ENCODE measurements at places on chromosomes 5 and 9.
A peak's percentile ranks its signal among the peaks of the same experiment; 100 is the strongest.

GRCh38 chr5:168944004-168944403, 356.9 kb downstream of the SLIT3 start:
- DNase-seq = no peak

DNA sequence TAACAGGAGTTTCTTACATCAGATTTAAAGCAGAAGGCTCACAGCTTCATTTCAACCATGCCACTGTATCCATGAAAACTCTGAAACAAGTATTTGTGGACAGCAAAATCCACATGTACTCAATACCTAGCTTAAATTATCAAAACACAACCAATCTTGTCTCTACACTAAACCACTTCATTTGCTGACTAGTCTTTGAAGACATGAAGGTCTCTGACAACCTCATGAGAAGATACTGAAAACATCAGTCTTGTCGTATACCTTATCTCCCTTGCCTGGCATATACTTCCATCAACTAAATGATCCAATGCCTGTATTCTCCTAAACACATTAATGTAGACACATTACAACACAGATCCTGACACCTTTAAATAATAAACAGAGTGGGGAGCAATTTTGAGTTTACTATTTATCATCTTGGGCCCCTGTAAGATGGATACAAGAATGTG, 2.9 kb downstream of the RPS23 start:
- DNase-seq = no peak

DNA sequence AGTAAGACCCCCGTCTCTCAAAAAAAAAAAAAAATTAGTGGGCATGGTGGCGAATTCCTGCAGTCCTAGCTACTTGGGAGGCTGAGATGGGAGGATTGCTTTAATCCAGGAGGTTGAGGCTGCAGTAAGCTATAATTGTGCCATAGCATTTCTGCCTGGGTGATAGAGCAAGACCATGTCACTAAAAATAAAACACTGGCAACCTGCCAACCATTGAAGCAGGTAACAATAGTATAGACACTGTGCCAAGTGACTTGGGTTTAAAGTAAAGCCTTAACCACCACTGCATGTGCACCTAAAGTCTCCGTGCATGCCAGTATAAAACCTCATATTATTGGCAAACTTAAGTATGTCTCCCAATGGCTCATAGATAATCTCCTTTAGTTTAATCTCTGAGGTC, 3.4 kb upstream of the APBA1 start:
- DNase-seq = no peak

DNA sequence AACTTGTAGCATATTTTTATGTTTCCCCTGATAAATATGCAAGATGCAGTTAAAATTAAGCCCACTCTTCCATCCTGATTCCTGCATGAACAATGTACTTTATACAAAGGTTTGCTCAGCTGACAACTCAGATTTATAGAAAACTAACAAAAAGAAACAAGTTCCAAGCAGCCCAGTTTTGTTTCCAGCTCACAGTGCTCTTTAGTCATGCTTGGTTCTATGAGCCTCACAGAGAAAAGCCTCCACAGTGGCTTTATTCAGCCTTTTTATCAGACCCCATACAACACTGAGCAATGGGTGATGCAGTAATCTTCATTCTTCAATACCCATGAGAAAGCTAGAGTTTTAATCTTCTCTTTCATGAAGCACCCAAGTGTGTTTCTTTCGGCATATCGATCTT, 329.6 kb downstream of the SLCO4C1 start:
- no peak for DNase-seq

DNA sequence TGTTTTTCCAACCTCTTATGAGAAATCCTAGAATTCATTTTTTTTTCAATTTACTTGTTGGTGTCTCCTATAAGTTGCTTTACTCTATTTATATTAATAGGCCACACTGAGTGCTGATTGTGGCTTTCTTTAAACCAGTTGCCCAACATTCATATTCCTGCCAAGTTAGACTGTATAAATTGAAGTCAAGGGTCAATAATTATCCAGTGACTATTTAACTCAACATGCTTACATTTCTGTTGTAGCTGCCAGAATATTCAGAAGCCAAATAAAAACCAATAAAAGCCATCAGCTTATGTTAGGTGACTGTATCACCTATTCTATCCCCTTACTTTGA, 169.0 kb downstream of the PTPRD start:
- DNase-seq = no peak

- no peak for DNase-seq
Observed at GRCh38 chr5:142817949-142818431, 47.8 kb downstream of the ARHGAP26 start.

GRCh38 chr9:129211686-129212085, 33.6 kb upstream of the IER5L start:
- no peak for DNase-seq

- DNase-seq = no peak
Observed at GRCh38 chr9:101912698-101913097, 174.3 kb upstream of the GRIN3A start.

DNA sequence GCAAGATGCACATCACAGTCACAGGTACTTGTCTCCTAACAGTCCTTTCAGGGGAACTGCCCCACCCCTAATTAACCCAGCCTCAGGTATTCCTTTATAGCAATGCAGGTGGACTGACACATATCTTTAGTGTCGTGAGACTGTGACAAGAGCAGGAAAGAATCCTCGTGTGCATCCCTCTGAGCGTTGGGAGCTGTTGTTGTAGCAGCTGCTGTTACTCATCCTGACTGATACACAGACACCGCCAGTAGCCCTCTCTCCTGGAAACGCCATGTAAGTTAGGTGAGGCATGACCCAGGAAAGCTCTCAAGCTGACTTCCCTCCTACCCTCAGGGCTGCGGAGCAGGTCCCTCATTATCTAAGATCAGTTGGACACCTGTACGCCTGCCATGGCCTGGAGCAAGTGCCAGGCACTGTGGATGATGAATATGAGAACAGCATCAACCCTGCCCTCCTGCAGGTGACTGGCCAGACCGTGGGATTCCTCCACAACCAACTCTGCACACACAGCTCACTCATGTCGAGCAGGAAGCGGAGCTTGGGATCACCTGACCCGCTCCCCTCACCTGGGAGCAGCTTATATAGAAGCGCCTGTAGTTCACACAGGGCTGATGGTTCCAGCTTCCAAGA, 10.2 kb upstream of the LCN15 start:
- DNase-seq = no peak

GRCh38 chr9:133356391-133357091, at the start of the genes SURF1 and SURF2:
TSS of gene SURF1 (minus strand) at chr9:133356487. CDS start at chr9:133356453, 34 bp downstream.
TSS of gene SURF2 (plus strand) at chr9:133356550. CDS start at chr9:133356593, 43 bp downstream.
- peak; percentile 76 for DNase-seq

DNA sequence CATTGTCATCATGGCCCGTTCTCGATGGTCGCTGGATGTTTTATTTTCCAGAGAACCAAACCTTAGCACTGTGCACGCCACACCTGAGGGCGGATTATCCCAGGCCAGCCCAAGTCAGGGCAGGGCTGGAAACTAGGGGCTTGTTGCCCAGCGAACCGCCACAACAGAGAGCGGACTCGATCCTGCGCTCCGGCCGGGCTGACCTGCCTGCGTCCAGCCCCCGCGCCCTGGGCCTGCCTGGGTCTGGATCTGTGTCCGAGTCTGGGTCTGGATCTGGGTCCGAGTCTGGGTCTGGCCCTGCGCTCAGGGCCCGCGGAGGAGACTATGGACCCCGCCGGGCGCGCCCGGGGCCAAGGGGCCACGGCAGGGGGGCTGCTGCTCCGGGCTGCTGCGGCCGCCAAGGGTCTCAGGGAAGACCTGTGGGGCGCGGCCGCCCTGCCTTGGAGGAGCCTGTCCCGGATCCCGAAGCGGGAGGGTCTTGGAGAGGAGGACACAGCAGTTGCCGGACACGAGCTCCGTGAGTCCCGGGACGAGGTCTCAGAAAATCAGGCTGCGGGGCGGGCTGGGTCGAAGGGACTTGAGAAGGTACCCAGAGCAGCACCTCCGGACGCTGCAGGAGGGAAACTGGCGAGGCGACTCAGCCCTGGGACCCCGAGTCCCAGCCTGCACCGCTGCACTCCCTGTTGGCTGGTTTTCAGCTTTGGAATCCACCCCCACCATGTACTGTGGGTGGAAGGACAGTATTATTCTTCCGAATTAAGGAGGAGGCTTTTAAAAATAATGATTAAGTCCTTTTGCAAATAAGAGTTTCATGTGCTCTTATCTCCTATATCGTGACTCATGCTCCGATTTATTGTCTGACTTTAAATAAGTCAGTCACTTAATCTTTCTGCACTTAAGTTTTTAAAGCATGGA, at the start of gene ANKDD1B:
Gene ANKDD1B (plus strand): TSS at position 143 of the 915 bp plus-strand sequence. CDS start 182 bp downstream, at position 325.
- no peak for DNase-seq

DNA sequence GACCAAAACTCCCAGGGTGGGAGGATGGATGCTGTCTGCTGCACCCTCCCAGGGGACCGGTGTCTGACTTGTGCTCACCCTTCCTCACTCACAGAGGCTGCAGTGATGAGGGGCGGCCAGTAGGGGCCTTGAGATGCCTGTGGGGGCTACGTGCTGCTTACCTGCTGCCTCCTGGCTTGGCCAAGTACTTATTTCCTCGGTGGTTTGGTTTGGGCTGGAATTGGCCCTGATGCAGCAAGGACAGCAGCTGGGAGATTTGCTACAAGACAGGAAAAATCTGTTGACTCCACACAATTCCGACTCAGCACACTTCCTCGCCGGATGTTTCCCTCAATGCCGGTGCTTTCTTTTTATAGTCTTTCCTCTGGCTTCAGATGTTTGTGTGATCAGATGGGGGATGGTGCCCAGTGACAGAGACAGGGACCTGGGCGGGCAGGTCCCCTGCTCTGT, 6.6 kb downstream of the PCDH12 start:
- DNase-seq = no peak

GRCh38 chr5:168881427-168882149, 302.4 kb upstream of the PANK3 start:
- no peak for DNase-seq

GRCh38 chr5:54302267-54302687, 8.1 kb downstream of the ARL15 start:
- no peak for DNase-seq

GRCh38 chr5:179284751-179285631, 60.3 kb downstream of the ADAMTS2 start:
- no peak for DNase-seq

GRCh38 chr9:130256644-130257043, 8.9 kb upstream of the HMCN2 start:
- DNase-seq = no peak

- no peak for DNase-seq
Observed at GRCh38 chr9:34581318-34581717, 8.2 kb downstream of the CNTFR start.

DNA sequence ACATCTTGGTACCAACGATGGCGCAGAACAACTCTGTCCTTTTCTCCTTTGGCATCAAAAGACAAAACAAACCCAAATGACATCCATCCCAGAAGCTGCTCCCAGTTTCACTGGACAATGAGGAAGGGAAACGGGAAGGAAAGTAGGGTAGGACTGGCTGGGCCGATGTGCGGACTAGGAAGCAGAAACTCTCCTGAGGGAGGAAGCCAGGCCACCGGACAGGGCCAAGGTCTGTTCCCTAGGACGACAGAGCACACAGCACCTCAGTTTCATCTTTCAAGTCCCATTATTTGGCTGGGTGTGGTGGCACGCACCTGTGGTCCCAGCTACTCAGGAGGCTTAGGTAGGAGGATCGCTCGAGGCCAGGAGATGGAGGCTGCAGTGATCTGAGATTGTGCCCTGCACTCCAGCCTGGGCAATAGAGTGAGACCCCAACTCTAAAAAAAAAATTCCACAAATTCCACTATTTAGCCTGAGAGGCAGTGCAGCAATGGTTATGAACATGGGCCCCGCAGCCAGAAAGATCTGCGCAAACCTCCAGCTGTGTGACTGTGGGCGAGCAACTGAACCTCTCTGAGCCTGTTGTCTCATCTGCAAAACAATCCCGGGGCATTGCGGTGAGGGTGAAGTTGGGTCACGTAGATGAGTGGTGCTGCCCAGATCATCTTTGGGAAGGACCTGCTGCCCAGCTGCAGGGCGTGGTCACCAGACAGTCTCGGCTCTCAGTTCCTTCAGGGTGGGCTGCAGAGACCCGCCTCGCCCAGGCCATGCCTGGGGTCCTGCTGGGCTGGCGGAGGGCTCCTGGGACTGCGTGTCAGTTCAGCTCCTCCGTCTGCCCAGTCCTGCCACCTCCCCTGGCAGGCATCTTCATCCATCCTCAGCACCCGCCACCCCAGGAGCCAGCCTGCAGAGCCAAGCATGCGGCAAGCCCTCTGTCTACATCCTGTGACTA, 101.2 kb upstream of the RAPGEF1 start:
- no peak for DNase-seq

DNA sequence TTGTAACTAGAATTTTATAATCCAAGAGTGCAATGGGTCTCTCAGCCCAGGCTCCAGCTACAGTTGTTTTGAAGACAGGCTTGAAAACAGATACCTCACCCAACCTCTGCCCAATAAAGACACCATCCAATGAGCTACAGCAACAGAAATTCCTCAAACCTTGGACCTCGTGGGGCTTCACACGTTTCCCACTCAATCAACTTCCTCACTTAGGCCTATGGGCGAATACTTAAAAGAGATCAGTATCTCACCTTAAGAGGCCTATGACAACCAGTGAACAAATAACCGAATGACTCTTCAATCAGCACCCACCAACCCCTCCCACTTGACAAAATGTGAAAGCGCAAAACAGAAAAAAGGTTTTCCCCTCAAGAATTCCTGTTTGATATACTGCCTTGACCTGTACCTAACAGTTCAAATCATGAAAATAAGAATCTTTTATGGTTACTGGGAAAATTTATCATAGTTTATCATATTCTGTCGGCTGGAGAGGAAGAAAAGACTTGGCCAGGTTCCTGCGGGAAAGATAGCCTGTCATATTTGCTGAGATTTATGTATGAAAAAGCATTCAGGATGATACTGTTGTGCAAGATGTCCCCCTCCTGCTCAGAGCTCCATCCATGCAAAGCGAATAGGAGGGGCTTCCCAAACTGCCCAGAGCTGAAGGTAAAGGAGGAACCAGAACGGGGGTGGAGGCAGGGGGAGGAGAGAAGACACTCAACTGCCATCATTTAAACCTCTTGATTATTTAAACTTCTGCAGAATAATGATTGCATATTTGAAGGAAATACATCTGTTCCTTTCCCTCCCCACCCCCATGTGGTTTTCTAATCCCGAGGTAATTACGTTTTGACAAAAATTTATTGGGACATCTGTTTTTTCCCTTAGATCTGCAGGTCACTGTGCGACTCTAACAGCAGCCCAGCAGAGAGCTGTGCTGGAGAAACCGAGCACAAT, 256.3 kb downstream of the NFIB start:
- no peak for DNase-seq

GRCh38 chr5:20166456-20166855, 178.5 kb upstream of the CDH18 start:
- no peak for DNase-seq

GRCh38 chr5:117245130-117245529, 670.5 kb upstream of the SEMA6A start:
- DNase-seq = no peak

- no peak for DNase-seq
Observed at GRCh38 chr5:149424371-149425315, 45.6 kb upstream of the IL17B start.

DNA sequence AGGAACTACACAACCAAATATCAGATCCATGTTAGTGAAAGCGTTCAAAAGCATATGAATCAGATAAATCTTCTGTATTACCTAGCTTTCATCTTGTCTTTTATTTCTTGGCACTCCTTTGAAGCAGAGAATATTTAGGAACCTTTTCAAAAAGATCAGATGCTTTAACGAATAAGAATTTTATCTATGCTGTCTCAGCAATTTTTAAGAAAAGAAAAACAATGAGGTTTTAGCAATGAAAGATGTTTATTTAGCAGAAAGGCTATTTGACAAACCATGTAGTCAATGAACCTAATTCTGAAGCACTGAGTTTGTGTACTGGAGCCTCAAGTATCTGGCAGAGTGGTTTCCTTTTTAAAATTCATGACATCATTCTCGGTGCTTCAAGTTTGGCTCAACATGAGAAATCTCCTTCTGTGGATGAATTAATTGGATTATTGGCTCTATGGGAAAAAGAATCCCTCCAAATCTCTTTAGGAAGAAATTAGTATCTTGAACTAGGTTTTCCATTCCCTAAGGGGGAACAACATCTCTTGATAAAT, 534.7 kb downstream of the CAAP1 start:
- no peak for DNase-seq
